Activated naive CD8-positive, alpha-beta T cell treated with anti-CD3 and anti-CD28 coated beads, Interleukin-2, amount 10 ng/mL, durations not matched to agents 7 days and 5 days (primary cell): ENCODE measurements at places on chromosomes 2 and 18.

DNA sequence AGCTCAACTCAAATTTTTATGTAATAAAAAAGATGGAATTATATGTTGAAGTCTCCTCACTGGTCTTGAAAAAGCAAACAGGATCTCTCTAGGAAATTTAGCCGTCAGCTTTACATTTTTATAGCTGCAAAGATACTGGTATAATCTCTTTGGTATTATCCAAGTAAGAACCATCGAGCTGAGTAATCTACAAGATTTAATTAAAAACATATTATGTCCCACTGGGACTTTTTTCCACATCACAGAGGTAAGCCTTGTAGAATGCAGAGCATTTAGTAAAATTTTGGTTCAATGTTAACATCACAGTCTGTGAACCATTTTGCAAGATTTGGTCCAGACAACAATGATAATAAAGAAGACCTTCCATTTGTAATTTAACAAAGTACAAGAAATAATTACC lies 162.6 kb upstream of the SLC39A10 start:
- no peak for DNase-seq

DNA sequence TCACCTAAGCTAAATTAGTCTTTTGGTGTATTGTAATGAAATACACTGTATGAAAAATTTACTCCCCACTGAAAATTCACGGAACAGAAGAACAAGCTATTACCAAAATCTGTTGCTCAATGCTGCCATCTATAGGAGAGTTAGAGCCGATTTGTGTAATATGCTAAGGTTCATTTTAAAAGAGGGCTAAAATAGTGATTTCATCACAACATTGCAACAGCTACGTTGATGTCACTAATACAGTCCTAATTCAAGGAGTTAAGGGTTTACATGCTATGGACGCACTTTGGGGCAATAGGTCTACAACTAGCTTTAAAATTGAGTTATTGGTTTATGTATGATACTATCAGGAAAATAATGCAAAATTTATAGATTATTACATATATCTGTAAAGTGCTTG lies 3.0 kb upstream of the IRS1 start:
- no peak for DNase-seq

GRCh38 chr2:48306409-48307284 lies 223.3 kb upstream of the STON1 start:
- no peak for DNase-seq

- DNase-seq = no peak
Measured at GRCh38 chr18:74831571-74832250, 234.0 kb downstream of the ZNF407 start.

DNA sequence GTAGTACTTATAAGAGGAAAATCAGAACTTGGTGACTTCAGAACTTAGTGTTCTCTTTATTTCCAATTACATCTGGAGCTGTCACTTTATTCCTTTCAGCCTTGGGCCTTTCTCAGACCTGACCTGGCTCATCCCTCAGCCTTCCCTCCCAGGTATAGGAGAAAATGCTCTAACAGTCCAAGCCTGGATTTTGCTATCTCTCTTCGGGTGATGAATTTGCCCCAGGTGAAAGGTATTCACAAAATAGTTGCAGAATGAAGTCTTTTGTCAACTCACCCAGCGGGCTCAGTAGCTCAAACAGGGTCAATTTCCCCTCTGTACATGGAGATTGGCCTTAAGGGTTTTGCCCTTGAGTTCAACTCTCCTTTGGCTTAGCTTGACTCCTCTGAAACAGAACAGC lies 12.0 kb downstream of the NRP2 start:
- DNase-seq = no peak

DNA sequence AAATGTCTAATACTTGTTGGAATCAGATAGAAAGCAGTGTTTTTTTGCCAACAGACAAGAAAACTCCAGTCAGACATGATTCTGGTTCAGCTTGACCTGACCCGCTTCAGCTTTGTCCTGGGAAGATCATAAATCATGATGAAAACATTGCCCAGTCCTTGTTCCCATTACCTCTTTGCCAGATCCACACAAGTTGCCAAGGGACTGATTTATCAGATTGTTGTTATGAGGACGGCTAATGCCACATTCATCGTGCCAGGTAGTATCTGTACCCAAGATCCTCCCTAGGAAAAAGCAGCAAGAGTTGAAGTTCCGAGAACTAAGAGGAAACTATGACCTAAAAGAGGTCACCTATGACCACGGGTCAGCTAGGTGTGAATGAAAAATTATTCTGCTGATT lies 39.0 kb downstream of the SLC40A1 start:
- no peak for DNase-seq

DNA sequence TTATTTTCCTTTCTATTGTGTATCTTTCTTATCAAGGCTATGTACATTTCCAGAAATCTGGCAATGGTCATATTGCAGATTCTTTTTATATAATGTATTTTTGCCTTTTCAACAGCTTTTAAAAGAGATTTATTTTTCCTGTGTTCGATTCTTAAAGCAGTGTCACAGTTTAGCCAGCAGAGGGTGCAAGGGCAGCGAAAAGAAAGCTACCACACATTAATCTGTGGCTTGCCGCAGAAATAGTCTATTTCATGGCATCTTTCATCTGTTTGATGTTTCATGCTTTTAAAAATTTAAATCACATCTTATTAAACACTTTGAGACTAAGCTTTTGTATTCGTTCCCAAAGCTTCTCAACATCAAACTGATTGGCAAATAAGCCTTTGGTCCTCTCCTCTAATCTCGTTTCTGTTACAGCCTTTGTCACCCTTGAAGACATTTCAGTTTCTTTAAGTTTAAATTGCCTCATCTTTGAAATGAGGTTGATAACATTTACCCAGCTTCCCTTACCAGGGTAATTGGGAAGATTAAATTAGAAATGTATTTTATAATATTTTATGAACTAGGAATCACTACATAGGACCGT lies 73.3 kb downstream of the PIK3C3 start:
- no peak for DNase-seq

DNA sequence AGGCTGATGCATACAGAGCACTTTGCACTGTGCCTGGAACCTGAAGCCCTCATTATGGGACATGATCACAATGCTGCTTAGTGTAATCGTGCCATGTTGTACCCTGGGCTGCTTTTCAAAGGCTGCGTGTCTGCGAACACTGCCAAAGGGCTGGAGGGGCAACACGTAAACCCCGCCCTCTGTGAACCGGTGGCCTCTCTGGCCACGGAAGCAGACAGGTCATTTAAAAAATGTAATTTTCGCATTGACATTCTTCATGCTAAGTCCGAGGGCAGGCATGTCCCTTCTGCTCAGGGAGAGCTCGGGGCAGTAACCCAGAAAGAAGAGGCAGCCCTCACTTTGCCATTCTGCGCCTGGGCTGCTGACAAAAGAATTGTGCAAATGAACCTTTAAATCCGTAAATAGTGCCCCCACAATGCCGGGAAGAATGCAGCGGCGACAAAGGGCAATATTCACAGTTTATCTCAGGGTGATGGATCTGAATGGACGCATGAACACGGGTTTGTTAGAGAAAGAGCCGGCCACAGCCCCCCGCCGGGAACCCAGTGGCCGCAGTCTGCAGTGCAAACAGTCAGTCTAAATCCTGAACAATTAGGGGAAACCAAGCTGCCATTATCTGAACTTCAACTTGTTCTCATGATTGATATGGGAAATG lies 226.1 kb downstream of the MYCN start:
- DNase-seq = no peak

DNA sequence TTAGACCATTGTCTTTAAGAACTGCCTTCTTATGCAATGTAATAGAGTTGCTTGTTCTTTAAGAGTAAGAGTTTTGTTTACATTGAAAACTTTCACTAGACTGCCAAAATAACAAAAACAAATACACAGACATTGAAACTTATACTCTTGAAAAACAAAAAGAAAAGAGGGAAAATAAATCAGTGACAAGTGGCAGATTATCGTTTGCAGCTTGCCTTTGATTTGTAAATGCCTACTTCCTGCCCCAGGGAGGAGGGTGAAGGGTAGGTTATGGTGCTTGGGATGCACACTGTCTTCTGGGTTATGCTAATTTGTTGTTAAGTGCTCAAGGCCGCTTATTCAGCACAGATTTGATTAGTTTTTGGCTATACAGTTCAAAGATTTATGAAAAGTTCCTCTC lies 198.7 kb downstream of the TGIF1 start:
- DNase-seq = no peak

DNA sequence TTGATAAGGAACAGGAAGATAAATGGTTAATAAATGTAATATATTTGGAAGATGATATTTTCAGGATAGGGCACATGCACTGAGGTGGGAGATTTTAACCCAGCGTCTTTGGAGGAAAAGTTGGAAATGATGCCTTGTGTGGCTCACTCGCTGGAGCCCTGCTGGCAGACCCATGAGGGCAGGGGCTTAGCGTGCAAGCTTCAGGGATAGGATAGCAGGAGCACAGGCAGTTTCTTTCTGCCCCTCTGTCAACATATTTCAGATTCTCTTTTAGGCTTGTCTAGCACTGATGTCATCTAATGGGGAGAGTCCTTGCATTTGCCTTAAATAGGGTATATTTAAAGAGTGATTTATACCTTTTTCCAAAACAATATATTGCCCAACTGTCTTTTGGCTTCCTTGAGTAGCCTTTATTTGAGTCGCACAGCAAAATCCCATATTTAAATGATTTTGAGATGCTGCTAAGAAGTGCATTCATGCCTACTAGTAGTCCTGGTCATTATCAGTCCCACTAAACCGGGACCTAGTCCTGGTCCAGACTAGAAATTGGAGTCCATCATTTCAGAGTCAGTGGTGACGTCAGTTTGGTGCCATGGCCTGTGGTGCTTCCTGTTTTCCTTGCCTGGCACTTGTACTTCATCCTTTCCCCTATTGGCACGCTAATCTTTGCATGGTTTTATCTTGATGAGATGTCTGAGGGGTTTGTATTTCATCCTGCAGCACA lies 45.8 kb downstream of the SH3RF3 start:
- DNase-seq = no peak

DNA sequence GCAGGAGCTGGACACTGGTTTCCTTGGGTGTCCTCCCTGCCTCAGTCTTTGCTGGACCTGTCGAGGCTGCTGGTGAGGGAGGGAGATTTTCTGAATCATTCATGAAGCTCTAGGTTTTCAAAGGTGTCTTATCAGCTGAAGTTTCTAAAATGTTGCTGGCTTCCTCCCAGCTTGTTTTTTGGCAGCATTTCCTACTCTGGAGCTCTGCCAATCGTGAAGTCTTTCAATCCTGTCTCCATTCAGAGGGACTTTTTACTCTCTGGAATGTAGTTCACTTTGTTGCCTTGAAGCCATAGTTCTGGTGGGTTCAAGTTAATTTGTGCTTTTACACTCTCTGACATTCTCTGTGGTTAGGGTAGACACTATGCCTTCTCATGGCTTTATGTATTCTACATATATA lies 23.9 kb downstream of the SNTG2 start:
- no peak for DNase-seq

DNA sequence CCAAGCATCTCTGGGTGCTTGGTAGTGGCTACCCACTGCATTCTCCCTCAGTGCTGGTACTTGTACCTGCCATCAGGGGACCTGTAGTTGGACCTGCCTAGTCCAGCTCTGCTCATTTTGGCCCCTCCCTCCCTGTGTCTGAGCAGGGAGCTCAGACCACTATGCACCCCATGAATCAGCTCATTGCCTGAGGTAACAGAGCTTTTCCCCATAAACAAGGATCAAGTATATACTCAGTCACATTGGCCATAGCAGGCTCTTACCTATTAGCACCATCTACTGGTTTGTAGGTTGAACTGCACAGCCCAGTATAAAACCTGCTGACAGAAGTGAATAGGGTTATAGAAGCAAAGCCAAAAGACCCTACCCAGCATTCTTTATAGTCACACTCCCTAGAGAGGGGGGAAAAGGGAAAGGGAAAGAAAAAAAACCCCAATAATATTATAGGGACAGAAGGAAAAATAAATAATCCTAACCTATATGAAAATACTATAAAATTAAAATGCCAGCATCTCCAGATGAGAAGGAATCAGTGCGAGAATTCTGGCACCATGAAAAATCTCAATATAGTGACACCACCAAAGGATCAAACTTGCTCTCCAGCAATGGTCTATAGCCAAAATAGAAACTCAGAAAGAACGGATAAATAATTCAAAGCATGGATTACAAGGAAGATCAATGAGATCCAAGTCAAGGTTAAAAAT lies 6.9 kb upstream of the FLACC1 start:
- no peak for DNase-seq

- DNase-seq = no peak
Measured at GRCh38 chr2:21198637-21199036, 74.9 kb downstream of the TDRD15 start.

GRCh38 chr2:128361376-128362131 lies 42.9 kb upstream of the HS6ST1 start:
- DNase-seq = peak; percentile 15

DNA sequence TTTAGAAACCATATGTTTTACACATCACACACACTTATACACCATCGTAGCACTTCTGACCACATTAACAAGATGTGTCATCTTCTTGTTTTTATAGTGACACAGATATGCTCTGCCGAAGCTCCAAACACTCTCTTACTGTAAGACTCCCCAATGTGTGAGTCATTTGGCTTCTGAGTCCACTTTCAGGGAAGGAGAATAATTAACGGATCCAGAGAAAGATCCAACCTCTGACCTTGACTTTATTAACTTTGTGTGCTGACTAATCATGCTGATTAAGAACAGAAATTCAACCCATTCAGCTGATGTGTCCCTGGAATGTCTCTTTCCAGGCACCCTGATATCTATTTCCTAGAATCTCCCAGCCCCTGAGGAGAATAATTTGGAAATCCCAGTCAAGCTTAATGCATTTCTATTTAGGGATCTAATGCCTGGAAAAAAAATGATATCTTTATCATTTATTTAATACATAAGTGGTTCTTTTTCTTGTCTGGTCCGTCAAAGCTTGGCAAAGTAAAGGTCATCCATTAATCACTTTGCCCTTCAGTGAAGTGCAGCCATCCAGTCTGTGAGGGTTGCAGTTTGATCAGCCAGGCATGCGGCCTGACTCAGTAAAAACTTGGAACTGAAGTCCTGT lies 615.8 kb upstream of the SYT4 start:
- no peak for DNase-seq

- no peak for DNase-seq
Measured at GRCh38 chr2:237299906-237300305, 114.1 kb downstream of the COL6A3 start.

DNA sequence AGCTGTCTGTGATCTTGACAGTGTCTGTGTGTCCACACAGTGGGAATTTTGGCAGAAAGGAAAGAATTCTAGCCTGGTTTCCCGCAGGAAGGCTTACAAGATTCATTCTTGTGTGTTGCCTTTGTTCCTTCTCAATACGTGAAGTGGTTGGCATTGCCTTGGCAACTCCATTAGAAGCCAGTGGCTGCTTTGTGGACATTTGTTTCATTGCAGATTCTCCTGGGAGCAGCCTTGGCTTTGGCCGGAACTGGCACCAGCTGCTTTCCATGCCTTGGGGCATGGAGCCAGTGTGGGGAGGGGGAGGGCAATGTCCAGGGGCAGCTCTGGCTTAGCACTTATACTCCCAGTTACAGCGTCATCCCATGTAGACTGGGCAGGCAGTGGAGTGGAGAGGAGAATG lies 39.4 kb downstream of the KIF5C start:
- no peak for DNase-seq

- DNase-seq = no peak
Measured at GRCh38 chr18:23178661-23179081, 43.4 kb downstream of the CABLES1 start.

GRCh38 chr2:85800586-85800985 lies 46.8 kb downstream of the ATOH8 start:
- no peak for DNase-seq
